ENCODE measurements at places on chromosomes 13 and 19.

- DNase-seq: no peak
Observed at GRCh38 chr19:15727724-15728123, at the start of gene OR10H2. OR10H2 (plus strand) TSS chr19:15728024; CDS start chr19:15728044, 20 bp downstream.

DNA sequence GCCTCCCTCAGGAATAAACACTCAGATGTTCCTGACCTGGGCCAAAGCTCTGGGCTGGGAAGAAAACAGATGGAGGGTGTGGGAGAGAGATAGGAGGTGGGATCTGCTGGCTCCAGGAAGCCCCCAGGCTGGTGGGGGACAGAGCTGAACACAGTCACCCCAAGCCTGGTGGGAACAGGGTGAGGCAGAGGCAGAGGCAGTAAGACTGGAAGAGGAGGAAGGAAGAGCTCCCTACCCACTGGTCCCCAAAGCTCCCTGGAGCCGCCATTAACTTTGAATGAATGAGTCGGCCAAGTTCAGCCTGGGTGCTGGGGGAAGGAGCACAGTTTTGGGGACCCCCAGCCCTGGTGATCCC, 801 bp upstream of the KCNN1 start:
- no peak for DNase-seq

DNA sequence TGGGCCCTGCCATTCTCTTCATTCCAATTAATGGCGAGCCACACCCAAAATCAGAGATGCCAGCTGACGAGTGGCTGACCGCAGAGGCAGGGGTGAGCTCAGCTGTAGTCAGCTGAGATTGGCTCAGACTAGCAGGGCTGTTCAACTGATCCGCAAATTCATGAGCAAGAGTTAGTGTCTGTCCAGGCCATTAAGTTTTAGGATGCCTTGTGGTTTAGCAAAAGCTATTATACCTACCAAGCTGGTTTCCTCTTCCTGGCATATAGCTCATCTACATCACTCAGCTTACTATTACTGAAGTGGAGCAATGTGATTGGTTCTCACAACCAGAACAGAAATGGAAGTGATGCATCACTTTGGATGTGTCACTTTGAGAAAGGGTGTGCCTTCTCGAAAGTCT, 148.7 kb downstream of the NALCN start:
- no peak for DNase-seq

DNA sequence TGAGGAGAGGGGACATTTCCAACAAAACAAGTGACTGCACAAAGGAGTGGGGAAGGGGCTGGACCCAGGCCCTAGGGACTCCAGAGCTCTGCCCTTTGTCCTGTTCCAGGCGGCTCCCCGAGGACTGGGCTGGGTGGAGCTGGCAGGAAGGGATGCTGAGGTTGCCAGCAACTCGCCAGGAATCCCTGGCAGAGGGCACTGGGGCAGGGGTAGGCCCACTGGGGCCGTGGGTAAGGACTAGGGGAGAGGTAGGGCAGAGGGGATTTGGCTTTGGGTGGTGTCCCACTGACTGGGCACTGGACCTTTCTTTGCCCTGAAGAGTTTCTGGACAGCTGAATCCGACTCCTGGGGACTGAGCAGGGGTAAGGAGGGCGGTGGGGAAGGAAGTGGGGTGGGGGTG, 7.9 kb downstream of the LIPE start:
- DNase-seq: no peak

DNA sequence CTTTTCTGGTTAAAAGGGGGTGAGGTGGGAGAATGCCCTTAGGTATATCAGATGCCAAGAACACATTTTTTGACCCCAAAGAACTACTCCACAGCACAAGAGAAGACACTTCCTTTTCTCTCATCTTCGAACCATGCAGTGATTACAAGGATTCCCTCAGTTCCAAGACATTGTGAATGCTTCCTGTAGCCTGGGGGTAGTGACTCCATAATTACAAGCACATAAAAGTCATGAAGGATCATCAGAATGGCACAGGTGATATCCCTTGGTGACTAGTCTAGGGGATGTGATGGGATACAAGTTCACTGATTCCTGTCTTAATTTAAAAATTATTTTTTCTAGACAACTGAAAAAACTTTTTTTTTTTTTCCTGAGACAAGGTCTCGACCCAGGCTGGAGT, 78.0 kb downstream of the ZC3H13 start:
- DNase-seq: no peak

GRCh38 chr19:34649886-34650543, 26.9 kb downstream of the SCGB2B2 start:
- DNase-seq: no peak

GRCh38 chr13:38417727-38418126, 68.1 kb downstream of the UFM1 start:
- DNase-seq: no peak

Data from activated gamma-delta T cell treated with Interleukin-2 at 50 U/mL for 16 hours (primary cell).